ENCODE measurements at places on chromosomes 16 and 17. TPM values are rescaled to one million over a fixed set of nuclear protein-coding genes. Genes with fewer than 3 reads are reported as not detected.

- no peak for DNase-seq
Measured at GRCh38 chr16:46828943-46829342, 2.0 kb downstream of the C16orf87 start.

Gene C1QTNF1
- 34.9 TPM for total RNA-seq

DNA sequence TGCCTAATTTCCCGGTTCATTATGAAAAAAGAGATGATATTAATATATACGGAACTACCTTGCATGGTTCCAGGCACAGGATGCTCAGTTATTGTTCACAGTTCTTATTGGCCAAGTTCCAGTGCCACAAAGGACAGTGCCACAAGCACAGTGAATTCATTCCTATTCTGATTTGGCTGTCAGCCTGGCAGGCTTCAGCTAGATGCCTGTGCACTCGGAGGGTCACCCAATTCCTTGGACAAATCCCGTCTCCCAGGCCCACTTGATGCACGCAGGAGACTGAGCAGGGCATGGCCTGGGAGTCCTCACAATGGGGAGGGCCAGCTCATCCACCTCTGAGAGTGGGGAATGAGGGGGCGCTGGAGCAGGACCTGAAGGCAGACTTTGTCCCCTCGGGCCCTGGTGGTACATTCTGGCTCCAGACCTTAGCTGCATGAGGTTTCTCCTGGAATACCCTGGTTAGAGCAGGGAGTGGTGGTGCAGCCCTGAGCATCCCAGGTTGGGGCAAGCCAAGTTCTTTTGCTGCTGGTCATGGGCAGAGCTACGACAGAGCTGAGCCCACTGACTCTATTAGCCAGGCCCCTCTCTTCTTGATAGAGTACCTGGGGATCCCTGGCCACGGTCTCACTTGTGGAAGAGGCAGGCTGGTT is 41.4 kb downstream of the MIS12 start:
- DNase-seq: no peak

- DNase-seq: no peak
Measured at GRCh38 chr17:13152501-13152900, 134.7 kb upstream of the ELAC2 start.

DNA sequence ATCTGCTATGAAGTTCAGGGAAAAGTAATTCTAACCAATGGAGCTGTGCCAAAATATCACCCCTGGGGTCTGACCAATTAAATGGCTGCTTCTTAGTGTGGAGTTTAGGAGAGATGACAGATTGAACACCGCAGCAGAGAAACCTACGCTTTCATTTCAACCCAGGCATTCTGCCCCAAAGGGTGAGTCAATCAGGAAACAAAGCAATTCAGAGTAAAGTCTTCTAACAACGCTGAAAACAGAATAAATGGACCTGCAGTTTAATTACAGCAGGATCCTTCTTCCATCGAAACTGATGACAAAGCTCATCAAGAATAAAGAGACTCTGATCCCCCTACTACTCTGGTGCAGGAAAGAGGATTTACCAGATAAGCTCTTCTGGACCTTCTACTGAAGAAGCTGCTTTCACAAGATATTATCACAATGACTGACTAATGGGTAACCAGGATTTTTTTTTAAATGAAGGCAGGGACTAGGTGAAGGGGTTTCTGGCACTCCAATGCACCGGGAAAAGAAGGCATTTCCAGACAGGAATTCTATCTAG is 16.7 kb downstream of the RFFL start:
- peak; percentile 77 for DNase-seq

DNA sequence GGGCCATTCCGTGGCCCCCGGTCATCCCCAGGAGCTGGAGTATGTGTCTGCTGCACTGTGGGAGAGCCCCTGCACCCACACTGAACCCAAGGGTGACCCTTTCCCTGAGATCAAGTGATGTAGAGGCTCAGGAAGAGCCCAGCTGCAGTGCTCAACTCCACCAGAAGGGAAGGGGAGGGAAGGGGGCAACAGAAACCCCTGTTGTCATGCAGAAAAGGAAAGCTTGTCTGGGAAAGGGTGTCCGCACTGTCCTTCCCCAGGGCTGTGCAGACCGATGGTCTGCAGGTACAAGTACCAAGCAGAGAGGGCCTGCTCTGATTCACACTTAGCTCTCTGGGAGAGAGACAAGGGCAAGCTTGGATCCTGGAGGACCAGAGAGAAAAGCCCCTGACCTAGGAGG is 45.7 kb upstream of the TOB1 start:
- DNase-seq: no peak

All from renal cortical epithelial cell (primary cell).